ENCODE measurements at places on chromosomes 5 and 9.

DNA sequence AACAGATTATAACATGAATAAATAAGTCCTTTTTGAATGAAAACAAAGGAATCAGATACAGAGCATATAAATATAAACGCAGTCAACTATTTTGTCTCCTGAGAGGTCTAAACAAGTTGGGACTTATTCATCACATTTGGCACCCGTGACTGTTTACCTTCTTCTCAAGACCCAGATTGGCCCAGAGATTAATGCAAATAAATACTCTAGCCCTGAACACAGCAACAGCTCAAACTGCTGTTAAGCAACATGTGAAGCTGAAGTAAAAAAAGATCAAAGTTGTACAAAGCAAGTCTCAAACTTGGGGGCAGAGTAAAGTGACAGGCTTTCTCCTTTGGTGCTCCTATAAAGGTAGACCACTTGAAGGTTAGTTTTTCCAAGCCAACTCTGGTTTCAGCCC lies 95.0 kb upstream of the NR5A1 start:
- no peak for DNase-seq

GRCh38 chr9:68455451-68455850 lies 85.2 kb downstream of the TMEM252 start:
- no peak for DNase-seq

DNA sequence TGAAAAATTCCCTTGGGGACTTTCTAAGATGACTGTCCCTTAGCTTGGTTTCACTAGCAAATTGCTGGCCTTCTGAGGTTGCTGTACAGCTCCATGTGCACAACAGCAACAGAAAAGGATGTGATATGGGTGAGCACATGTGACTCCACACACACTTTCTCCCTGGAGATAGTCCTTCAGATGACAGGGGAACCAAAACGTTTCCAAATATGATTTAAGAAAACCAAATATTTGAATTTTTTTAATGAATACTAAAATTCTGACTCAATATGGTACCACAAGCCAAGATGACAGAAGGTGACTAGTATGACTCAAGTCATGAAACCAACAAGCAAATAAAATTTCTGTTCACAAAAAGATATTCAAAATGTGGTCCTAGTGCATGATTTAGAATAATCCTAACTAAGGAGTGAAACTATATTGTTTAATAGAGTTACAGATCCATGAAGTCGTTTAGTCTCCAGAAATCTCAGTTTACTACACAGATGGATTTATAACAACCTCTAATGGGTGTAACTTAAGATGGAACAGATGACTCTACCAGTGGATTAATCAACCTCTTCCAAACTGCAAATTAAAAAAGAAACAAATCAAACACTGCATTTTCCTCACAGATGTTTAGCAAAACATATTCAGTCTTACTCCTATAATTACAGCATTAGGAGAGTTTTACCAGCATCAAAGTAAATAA lies 144.8 kb upstream of the PIK3R1 start:
- DNase-seq = no peak

GRCh38 chr5:34998058-34998789 lies 49.5 kb downstream of the AGXT2 start:
- DNase-seq = no peak

DNA sequence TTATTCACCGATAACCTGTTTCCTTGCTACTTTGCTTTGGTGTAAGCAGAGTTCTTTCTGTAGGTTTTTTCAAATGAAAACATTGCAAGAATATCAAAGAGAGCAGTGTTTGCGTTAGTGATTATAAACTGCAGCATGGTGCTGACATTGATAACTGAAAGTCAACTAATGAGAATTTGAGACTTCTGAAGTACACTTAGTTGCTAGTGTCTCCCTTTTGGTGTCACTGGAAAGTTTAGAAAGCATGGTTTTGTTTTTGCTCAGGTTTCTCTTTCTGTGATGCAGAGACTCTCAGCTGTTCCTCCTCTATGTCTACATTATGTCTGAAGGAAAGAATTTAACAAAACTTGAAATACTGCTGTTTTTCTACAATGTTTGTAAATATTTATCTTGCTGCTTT lies 80.2 kb upstream of the ZNF169 start:
- no peak for DNase-seq

All from urothelium cell line (cell line).